WTC11 (cell line): ENCODE measurements at places on chromosomes 11 and 22. TPM values are rescaled to one million over a fixed set of nuclear protein-coding genes. Genes with fewer than 3 reads are reported as not detected.

DNA sequence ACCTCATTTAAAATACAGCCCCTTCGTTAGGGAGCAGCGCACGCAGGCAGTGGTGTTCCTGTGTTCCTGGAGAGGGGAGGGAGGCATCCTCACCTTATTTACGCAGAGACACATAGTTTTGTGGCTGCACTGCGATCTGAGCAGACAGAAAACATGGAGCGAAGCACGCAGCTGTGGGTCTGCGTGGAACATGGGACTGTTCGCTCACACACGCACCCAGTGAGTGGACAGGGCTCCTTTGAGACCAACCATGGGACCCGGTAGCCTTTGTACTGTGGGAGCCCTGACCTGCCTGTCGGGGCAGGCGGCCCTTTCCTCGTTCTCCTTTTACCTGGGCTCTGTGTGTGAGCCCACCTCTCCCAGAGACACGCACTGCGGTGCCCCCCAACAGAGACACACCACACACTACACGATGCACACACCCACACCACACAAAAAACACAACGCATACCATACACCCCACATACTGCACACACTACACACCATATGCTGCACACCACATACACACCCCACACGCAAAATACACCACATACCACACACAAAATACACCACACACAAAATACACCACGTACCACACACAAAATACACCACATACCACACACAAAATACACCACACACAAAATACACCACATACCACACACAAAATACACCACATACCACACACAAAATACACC is 1245.7 kb downstream of the BRD1 start:
- DNase-seq = no peak
- H3K36me3 ChIP-seq = no peaks in the 10 kb centered on the region
- H3K27me3 ChIP-seq = no peaks in the 10 kb centered on the region
- no peak overlapping the region for H3K4me3 ChIP-seq
- peaks cover 14% of the 10 kb centered on the region for H3K4me1 ChIP-seq
- peak overlapping the region; percentile 82 for H3K27ac ChIP-seq

DNA sequence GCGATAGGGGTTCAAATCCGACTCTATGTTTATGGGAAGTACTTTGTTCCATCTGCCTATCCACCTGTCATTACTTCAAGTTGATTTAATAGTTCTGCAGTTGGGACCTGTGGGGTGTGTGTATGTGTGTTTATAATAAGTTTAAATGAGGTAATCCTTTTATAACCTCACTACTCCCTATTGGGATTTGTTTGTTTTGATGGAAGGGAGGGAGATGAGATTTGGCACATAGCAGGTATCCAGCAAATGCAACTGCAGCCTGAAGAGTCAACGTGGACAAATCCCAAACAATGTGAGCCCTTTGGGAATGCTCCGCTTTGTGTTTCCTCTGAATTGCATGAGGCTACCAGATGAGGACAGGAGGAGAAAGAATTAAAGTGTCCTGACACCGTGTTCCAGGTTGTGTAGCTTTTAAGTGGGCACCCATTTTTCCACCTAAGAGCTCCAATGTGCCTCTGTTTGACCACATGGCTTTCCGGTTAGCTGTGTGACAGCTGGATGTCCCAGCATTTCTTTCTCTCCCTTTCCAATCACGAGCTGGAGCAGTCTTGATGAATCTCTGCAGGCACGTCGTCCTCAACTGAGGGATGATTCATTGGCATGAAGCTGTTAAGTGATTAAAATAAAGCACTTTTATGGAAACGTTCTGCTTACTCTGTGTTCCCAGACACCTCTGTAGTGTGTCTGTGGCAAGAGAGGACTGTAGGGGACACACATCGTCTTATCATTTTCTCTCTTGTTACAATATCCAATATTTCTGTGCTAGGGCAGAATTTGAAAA is 610.7 kb downstream of the NTM start:
- H3K36me3 ChIP-seq = peaks cover 9% of the 10 kb centered on the region
- peak overlapping the region; percentile 96 for H3K27ac ChIP-seq
- H3K4me1 ChIP-seq = peaks cover 92% of the 10 kb centered on the region
- no peak for DNase-seq

DNA sequence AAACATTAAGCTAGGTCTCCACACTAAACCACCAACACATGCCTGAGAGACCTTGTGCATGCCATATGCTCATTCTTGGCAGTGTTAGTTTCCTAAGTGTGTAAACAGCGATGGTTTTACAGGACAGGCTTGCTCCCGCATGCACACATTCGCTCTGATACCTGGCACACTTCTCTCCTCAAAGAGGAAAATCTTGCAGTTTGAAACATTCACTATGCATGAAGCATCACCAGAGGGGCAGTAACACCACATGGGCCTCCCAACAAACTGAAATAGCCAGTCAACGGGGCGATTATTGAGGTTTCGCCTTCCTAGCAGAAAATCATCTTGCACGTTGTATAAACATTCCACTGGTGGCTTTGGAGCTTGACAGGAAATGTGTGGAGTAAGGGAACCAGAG is 52.6 kb downstream of the ABTB2 start:
- DNase-seq = no peak
- H3K36me3 ChIP-seq = no peaks in the 10 kb centered on the region
- H3K4me3 ChIP-seq = no peak overlapping the region
- no peak overlapping the region for H3K27ac ChIP-seq
- H3K4me1 ChIP-seq = peaks cover 52% of the 10 kb centered on the region

GRCh38 chr22:19972652-19973550 is 31.3 kb upstream of the TXNRD2 start:
- H3K4me1 ChIP-seq = peaks cover 18% of the 10 kb centered on the region
- DNase-seq = peak; percentile 33
- peaks cover 15% of the 10 kb centered on the region for H3K36me3 ChIP-seq
- H3K27me3 ChIP-seq = no peaks in the 10 kb centered on the region

- H3K4me1 ChIP-seq = peaks cover 11% of the 10 kb centered on the region; the same call in 1 of the 2 replicates
- H3K4me3 ChIP-seq = no peak overlapping the region
- H3K27me3 ChIP-seq = peaks cover 6% of the 10 kb centered on the region
Measured at GRCh38 chr11:120125024-120125423, 12.9 kb downstream of the TRIM29 start.

DNA sequence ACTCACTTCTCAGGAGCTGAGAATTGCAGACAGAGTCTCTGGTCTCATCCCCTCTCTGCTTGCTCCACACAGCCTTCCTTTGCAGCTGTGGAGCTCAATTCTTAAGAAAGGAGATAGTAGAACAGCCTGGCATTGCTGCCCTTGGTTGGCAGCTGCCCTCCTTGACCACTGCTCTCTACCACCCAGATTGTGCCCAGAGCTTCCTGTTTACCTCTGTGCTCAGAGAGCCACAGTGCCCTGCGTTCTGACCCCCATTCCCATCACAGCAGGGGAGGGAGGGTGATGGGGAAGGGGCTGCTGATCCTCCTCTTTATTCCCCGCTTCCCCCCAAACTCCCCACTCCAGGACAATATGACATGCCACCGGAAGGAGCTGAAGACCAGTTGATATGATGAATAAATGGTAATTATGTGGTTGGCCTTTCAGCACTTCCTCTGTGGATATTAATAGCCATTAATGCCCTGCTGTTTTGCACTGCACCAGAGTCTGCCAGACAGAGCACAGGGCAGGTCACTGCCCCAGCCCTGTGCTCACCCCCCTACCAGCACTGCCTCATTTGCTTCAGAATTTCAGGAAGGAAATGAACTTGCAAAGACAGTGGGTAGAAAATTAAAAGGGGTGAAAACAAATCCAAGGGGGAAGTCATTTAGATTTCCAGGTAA is 426.8 kb upstream of the CADM1 start:
- no peaks in the 10 kb centered on the region for H3K36me3 ChIP-seq
- H3K27ac ChIP-seq = no peak overlapping the region
- H3K4me3 ChIP-seq = no peak overlapping the region
- peaks cover 20% of the 10 kb centered on the region for H3K4me1 ChIP-seq
- DNase-seq = no peak

- H3K27ac ChIP-seq = no peak overlapping the region
- H3K4me1 ChIP-seq = peaks cover 12% of the 10 kb centered on the region
- no peak overlapping the region for H3K4me3 ChIP-seq
- no peaks in the 10 kb centered on the region; the same call in 1 of the 2 replicates for H3K27me3 ChIP-seq
- DNase-seq = no peak
- H3K36me3 ChIP-seq = no peaks in the 10 kb centered on the region
Measured at GRCh38 chr11:6241316-6241715, 2.4 kb downstream of the CNGA4 start.

GRCh38 chr22:39731881-39732555 is 161.5 kb downstream of the CACNA1I start:
- H3K4me1 ChIP-seq = peaks cover 15% of the 10 kb centered on the region; the same call in 1 of the 2 replicates
- H3K4me3 ChIP-seq = no peak overlapping the region
- no peak overlapping the region for H3K27ac ChIP-seq

DNA sequence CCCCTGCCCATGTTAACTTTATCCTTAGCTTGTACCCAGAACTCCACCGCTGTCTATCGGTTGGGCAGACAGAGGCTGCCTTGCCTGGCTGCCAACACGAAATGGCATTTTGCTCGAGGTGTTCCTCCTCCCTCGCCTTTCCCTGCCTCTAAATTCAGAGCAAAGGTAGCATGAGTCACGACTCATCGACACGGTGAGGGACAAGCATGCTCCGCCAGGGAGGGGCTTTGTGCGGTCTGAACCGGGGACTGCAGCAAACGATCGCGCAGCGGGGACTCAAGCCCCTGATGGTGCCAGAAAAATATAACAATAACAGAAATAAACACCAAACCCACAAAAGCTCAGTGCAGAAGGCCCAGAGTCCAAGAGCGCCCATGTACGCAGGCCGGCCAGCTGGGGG is 52.3 kb downstream of the RTL6 start:
- no peak overlapping the region for H3K4me3 ChIP-seq
- no peaks in the 10 kb centered on the region for H3K27me3 ChIP-seq
- no peak overlapping the region for H3K27ac ChIP-seq
- DNase-seq = no peak
- H3K36me3 ChIP-seq = peaks cover 5% of the 10 kb centered on the region
- 0 out of 2 replicates have a peak, but pooled peaks cover 3% of the 10 kb centered on the region for H3K4me1 ChIP-seq

ELFN2 gene
- total RNA-seq = 0.87 to 1.8 TPM (median 1.5 TPM) in 3 replicates

KCNJ1 gene
- 0.07 to 0.24 TPM (median 0.16 TPM) in 3 replicates for total RNA-seq

FAM227A gene
- 3.8 to 6.3 TPM (median 6.0 TPM) in 3 replicates for total RNA-seq

ASRGL1 gene
- 36.3 to 51.6 TPM (median 41.5 TPM) in 3 replicates for total RNA-seq

SCGB1C1 gene
- not detected in 3 replicates for total RNA-seq
